ENCODE measurements at places on chromosomes 4 and X.

DNA sequence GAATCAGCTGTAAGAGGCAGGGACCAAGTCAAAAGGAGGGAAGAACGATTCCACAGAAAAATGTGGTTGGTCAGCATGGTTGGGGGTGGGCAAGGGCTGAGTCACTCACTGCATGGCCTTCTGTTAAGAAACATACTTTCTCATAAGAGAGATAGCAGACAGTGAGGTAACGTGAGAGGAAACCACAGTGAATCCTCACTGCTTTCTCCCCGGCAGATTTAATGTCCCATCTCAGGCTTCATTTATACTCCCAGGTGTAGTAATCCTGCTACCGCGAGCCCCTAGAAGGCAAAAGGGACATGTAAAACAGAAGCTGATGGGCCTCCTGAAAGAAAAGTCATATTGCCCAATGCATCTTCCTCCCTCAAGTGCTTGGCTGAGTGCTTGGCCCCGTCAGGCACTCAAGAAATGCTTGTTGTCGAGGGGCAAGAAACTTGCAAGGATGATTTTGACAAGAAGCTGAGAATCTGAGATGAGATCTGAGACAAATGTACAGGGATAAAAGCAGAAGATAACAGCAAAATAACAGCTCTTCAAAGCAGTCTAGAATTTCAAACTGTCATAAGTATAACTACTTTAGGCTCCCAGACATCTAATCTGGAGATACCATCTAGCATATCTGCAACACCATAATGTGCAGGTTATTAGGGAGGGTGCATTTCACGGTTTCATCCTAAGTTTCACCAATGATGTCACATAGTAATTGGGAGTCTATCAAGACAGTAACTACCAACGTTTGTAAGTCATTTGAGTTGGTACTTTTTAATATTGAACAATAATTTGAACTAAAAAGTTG lies 40.2 kb downstream of the SH3KBP1 start:
- DNase-seq = no peak

DNA sequence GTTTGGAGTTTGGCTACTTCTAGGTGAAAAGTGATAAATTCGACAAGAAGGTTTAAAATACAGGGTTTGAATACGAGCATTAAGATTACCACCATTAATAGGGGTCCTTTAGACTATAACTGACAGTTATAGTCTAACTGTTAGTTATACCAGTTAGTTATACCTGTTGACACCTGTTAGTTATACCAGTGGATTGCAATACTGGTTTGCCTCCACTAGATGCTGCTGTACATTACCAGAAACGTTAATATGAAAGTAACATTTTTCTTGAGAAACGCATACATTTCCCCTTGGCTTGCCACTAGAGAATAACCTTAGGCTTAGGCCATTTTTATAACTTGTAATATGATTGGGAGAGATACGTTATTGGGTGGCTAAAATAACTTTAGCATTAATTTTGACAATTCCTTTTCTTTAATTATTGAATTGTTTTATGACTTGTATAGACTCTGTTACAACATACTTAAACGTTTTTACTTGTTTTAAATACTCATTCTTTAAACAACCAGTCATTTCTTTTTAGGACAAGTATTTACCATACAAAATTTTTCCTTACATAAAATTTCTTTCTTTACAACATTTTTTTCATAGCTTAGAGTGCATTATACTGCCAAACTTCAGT lies 911.2 kb downstream of the FSTL5 start:
- no peak for DNase-seq

- DNase-seq = no peak
These were observed 158.4 kb downstream of the PDHA2 start for GRCh38 chr4:95998311-95998710.

- DNase-seq = no peak
These were observed 6.5 kb downstream of the NEUROG2 start for GRCh38 chr4:112509243-112510141.

- no peak for DNase-seq
These were observed 128.6 kb downstream of the CHIC2 start for GRCh38 chr4:53935780-53936179.

GRCh38 chrX:104113222-104113965 lies 1.1 kb downstream of the ZCCHC18 start:
- DNase-seq = no peak

DNA sequence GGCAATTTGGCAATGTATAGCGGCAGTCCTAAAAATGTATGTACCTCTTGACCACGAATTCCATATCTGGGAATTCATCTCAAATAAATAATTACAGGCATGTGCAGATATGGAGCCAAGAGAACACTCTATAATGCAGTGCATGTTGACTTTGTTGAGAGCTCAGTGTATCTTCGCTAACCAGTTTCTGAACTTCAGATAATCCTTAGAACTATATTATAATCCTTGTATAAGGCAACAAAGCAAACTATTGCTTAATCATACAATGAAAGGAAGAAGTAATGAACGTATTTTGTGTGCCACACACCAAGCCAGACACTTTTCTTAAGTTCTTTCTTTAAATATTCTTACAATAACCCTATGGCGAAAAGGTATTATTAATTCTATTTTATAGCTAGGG lies 168.5 kb downstream of the SMIM20 start:
- no peak for DNase-seq

DNA sequence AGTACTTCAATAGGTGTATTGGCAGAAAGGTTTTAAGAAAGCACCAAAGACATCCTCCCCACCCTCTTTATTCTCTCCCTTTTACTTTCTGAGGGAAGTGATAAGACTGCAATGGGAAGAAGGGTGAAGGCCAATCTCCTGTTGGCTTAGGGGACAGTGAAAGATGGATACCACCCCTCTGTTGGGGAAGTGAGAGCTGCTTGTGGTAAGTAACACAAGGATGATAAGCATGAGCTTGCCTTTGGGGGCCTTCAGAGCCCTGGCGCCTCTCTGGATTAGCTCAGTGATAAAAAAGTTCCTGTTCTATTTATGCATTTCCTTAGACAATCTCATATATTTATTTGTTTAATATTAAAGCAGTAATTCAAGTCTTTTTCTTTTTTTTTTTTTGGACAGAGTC lies 5.2 kb upstream of the KLF8 start:
- DNase-seq = no peak

- DNase-seq = no peak
These were observed 128.7 kb upstream of the GALNT7 start for GRCh38 chr4:173039617-173040577.

DNA sequence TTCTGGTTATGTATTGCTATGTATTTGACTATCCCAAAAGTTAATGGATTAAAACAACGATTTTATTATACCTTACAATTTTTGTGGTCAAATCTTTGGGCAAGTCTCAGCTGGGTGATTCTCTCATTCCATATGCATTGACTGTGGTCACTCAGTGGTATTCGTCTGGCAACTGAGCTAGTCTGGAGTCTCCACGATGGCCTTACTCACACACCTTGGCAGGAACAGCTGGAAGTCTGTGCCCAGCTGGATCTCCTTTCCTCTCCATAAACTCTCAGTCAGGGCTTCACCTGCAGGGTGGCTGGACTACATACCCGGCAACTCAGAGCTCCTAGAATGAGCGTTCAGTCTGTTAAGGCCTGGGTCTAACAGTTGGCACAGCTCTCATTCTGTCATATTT lies 141.1 kb upstream of the WDFY3 start:
- no peak for DNase-seq

DNA sequence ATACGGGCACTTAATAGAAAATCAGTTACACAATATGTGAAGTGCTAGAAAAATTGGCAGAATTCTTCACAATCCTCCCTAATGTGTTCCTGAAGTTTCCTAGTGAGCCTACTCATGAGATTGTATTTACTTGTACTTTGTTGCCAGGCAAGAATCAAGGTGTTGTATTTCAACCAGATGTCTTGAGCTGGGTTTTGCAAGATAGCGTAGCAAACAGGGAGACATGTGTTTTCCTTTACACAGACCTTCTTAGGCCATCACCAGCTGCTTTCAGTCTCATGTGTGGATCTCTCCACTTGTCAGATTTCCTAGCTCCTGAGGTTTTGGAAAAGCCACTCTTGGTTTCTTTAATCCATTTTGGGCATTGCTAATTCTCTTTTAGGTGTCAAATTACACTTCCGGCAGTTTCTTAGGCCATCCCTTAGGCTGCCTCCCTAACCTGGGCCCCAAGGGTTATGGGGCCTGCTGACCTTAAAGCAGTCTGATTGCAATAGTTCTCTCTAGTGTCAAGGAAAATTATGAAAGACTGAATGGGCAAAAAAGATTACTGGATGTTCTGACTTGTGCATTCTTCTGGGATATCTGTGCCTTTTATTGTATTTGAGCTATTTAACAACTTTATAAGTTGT lies 12.2 kb upstream of the EDA start:
- no peak for DNase-seq

GRCh38 chrX:11768039-11768438 lies 10.0 kb downstream of the MSL3 start:
- no peak for DNase-seq

GRCh38 chr4:97548943-97549583 lies 594.2 kb downstream of the STPG2 start:
- no peak for DNase-seq

- no peak for DNase-seq
These were observed 821.2 kb downstream of the ARAP2 start for GRCh38 chr4:35423104-35423503.

- DNase-seq = no peak
These were observed 263.6 kb downstream of the DCTD start for GRCh38 chr4:182653596-182653995.

- DNase-seq = no peak
These were observed 75.3 kb upstream of the C1QTNF7 start for GRCh38 chr4:15352524-15352923.

DNA sequence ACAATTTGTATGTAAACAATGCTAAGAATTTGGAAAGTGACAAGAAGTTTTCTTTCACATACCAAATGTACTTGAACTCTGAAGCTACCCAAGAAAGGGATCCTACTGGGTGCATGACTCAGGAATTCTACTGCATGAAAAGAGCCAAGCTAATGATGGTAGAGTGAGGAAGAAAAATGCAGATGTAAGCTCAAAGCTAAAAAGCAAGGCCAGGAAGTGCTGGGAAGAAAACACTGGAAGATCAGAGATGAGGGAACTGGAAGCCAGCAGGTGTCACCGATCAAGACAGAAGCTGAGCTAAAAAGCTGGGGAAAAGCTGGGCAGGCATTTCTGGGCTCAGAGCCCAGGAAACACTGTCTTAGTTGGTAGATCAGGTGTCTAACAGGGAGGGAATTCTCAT lies 449.1 kb downstream of the NKX6-1 start:
- no peak for DNase-seq

DNA sequence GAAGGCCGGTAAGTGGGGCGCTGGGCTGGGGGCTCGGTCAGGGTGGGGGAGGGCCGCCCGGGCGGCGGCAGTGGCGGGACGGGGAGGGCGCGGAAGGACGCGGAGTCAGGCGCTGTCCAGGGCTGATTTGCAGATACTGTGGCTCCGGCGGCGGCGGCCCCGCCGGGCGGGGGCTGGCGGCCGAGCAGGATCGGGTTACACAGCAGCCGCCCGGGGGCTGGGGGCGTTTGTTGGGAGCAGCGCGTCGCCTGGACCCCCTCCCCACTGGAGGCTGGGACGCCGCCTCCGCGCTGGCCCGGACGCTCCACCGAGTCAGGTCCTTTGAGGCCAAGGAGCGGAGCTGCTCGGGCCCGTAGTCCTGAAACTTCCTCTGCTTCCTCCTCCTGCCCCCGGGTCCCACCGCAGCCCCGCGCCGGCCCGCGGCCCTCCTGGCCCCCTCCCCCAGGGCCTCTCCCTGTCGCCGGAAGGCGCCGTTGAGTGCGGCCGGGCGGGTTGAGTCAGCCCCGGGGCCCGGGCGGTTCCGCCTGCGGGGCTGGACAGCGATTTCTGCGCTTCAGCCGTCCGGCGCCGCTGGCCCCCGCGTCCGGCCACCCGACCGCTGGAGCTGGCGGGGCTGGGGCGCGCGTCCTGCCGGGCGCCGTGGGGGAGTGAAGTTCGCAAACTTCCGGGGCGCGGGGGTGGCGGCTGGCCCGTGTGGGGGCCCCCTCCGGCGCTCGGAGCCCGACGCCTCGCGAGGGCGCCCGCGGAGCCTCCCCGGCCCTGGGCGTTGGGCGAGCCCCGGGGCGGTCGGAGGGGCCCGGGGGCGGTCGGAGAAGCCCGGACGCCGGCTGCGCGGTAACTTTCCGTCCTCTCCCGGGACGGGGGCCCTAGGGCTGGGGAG lies 746 bp downstream of the REST start:
- DNase-seq = peak; percentile 62

GRCh38 chr4:42278709-42279324 lies 118.5 kb upstream of the SHISA3 start:
- DNase-seq = no peak

DNA sequence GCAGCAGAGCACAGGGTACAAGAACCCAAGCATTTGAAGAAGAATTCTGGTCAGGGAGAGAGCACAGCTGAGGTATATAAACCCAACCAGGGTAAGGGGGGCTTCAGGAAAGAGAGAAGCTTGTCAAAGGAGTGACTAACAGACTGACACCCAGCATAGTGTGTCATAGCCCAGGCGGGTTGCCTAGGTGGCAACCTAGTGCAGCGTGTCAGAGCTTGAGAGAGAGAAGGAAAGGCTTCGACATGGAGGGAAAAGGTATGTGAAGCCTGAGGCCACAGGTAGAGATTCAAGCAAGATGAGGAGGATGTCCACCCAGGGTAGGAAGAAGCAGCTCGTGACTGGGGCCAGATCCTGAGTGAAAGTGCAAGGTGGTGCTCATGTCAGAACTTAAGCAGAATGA lies 8.5 kb upstream of the ANTXR2 start:
- no peak for DNase-seq

GRCh38 chrX:145405012-145405411 lies 157.7 kb downstream of the SPANXN1 start:
- no peak for DNase-seq

- no peak for DNase-seq
These were observed 131.4 kb downstream of the COL25A1 start for GRCh38 chr4:109171070-109171469.

- peak; percentile 6 for DNase-seq
These were observed 41.0 kb upstream of the GATB start for GRCh38 chr4:151801547-151802516.

GRCh38 chr4:113026556-113026955 lies 22.9 kb upstream of the ANK2 start:
- DNase-seq = no peak

GRCh38 chr4:139761461-139761860 lies 95.8 kb downstream of the MGST2 start:
- no peak for DNase-seq

DNA sequence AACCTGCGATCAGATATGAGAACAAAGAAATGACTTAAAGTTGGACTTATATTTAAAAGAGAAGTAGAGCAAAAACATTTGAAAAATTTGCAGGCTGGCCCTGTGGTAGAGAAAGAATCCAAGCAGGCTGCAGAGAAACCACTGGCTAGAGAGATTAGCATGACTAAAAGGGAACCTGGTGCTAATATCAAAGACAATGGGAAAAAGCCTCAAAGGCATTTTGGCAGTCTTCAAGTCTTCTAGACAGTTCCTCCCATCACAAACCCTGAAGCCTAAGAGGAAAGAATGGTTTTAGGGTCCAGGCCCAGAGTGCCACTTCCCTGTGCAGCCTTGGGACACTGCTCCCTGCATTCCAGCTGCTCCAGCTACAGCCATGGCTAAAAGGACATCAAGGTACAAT lies 33.4 kb downstream of the KCTD8 start:
- no peak for DNase-seq

Data from stimulated activated CD8-positive, alpha-beta memory T cell treated with anti-CD3 and anti-CD28 coated beads, Interleukin-15, amount 100 ng/mL, for 4 hours (primary cell).